ENCODE measurements at places on chromosomes 4 and X.

GRCh38 chr4:71533121-71533520 lies 194.3 kb downstream of the SLC4A4 start:
- DNase-seq: no peak

DNA sequence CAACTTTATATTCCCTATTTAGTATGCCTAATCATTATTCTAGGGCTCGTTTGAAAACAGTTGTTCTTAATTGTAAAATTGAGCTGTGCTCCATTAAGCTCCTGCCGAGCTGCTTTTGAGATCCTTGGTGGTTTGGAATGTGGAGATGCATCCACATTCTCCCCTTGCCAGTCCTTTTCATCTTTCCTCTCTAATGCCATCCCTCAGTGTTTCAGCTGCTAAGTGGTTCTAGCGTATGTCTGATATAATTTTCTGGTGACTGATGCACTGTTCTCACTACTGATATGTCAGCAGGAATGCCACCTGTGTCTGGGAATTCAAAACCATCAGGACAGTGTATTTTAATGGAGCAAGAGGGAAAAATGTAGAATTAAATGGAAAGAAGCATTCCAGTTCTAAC lies 1085.0 kb downstream of the CCSER1 start:
- no peak for DNase-seq

DNA sequence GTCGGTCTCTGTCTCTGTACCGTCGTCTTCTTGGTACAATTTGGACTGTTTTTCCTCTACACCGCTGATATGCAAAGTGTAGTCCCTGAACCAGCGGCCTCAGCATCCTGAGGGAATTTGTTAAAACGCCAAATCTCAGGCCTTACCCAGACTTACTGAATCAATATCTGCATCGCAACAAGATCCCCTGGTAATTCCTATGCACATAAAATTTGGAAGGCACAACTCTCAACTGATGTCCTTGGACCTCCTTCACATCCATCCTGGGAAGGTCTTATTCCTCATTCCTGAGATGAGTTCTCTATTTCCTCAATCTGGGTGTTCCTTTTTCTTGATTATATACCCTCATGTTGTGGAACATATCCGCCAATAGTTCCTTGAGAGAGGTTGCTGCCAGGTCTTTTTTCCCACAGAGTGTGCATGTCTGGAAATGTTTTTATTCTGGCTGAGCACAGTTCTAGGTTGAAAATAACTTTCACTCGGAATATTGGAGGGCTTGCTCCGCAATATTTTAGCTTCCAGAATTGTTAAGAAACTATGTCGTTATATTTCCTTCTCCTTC lies 738 bp upstream of the HPF1 start:
- no peak for DNase-seq

DNA sequence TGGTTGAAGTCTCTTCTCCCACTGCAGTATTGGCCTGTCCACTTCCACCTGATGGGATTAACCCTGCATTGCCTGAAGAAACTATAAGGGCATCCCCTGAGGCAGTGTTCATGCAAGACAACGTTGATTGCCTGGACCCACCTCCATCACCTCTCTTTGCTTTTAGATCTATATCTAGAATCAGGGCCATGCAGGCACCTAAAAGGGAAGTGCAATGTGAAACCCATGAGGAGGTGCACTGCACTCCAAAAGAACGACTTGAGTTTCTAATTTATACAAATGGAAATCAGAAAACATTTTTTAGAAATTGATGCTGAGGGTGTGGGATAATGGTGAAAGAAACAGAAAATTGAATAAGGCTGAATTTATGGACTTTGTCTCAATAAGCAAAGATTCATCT lies 694.4 kb downstream of the TRAM1L1 start:
- no peak for DNase-seq

DNA sequence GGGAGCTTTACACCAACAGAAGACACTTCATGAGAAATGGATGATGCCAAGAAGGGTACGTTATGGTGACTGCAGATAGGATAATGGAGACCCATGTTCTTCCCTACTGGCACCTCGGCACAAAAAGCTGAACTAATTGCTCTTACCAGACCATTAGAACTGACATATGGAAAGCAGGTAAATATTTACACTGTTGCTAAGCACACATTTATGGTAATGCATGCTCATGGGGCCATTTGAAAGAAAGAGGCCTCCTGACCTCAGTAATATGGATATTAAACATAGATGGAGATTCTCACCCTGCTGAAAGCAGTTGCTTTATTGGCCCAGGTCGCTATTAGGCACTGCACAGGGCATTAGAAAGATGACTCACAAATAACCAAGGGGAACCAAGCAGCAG lies 1759.6 kb downstream of the C4orf33 start:
- DNase-seq: no peak

DNA sequence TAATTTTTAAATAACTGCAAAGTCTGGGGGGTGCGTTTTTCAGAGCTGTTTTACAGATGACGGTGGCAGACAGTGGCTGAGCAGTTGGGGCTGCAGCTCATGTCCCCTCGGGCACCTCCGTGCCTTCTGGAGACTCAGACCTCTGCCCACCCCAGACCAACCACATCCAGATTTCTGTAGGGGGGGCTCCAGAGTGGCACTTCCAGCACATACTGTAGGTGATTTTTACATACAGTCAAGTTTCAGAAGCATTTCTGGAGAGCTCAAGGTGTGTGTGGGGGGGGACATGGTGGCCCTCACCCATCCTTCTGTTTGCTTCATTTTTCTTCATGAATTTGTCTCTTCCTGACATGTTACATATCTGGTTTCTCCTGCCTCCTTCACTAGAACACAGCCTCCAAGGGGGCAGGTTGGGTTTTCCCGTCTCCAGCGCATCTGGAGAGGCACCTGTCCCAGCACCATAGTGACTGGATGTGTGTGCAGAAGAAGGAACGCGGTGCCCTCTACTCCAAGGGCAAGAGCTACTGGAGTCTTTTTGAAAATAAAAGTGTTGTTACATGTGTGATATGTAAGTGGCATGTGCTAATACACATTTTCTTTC lies 37.5 kb downstream of the TMEM271 start:
- no peak for DNase-seq

DNA sequence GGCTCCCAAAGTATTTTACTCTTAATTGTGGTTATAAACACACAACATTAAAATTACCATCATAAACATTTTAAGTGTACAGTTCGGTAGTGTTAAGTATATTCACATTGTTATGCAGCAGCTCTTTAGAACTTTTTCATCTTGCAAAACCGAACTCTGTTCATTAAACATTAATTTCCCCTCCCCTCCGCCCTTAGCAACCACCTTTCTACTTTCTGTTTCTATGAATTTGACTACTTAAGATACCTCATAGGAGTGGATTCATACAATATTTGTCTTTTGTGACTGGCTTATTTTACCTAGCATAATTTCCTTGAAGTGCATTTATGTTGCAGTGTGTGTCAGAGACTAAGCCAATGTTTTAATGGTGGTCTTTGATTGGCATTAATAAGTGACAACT lies 32.6 kb downstream of the IL13RA1 start:
- no peak for DNase-seq

GRCh38 chr4:141339966-141340365 lies 119.3 kb downstream of the ZNF330 start:
- no peak for DNase-seq

All from AG09319 (cell line).